ENCODE measurements at places on chromosomes 16 and 17. TPM values are rescaled to one million over a fixed set of nuclear protein-coding genes. Genes with fewer than 3 reads are reported as not detected.

IRX6 gene
- not detected for total RNA-seq

GRCh38 chr17:72915625-72916081 is 176.8 kb downstream of the SLC39A11 start:
- DNase-seq, result no peak

DNA sequence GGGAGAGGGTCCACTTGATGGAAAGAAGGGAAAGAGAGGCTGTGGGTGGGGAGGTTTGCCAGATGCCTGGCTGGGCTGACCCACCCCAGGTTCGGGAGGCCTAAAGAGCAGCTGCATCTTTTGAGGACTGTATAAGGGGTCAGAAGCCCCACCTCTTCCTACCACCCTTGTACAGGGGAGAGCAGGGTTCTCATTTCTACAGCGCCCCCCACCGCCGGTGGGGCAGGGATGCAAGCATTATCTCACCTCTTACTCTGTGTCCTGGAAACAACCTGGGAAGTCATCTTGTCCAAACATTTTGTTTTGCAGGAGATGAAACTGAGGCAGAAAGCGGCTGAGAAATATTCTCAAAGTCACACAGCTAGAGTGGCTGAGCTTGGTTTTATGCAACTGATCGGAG is 22.5 kb upstream of the CCDC182 start:
- no peak for DNase-seq

DNA sequence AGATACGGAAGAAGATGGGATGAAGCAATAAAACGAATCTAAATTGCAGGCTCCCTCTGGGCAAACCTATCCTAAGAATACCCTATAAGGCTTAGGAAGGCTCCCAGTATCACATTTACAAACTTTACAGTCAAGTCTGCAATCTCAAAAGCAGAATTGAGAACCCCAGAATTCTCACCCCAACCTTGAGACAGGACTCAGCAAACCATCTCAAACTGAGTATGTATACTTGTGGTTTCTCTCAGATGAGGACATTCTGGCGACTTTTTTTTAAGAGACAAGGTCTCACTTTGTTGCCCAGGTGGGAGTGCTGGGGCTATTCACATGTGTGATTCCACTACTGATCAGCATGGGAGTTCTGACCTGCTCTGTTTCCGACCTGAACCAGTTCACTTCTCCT is 19.3 kb upstream of the ITGA2B start:
- DNase-seq, result no peak

DNA sequence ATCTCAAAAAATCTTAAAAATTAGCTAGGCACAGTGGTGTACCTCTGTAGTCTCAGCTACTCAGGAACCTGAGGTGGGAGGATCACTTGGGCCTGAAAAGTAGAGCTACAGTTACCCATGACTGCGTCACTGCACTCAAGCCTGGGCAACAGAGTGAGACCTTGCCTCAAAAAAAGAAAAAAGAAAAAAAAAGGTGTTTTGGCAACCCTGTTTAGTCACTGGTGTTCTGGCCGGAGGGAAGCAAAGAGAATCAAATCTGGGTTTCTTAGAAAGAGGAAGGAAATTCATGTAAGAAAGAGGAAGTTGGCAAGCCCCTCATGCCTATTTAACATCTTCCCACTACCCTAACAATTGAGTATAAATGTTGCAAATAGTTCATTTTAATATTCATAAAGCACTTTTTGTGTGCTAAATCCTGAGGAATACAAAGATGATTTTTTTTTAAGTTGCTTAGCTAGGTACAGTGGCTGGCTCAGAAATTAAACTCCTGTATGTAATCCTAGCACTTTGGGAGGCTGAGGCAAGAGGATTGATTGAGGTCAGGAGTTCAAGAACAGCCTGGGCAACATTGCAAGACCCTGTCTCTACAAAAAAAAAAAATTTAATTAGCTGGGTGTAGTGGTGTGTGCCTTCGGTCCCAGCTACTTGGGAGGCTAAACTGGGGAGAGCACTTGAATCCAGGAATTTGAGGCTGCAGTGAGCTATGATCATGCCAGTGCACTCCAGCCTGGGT is 6.5 kb upstream of the USP32 start:
- DNase-seq, result no peak

Data from right cardiac atrium (tissue), 5 donors.